NCI-H524 (cell line): ENCODE measurements at places on chromosomes 2 and 18.

GRCh38 chr2:74553892-74554819, at the start of the genes DOK1 and LOXL3:
TSS of gene DOK1 (plus strand) at chr2:74554720. CDS start at chr2:74554755, 35 bp downstream.
TSS of gene LOXL3 (minus strand) at chr2:74553942. CDS start at chr2:74552634, 1,308 bp downstream.
- DNase-seq = peak; percentile 16

DNA sequence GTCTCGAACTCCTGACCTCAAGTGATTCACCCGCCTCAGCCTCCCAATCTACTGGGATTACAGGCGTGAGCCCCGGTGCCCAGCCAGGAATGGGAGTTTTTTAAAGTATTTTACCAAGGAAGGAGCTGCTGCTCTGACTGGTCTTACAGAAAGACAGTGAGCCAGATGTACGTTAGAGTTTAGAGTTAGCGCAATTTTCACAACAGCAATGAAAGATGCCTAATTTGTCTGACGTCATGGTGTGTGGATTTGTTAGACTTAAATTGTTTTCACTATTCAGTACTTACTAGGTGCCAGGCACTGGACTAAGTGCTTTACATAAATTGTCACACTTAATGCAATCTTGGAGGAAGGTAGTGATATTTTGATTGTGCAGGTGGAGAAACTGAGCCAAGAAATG, 12.4 kb upstream of the RPL37A start:
- no peak for DNase-seq

DNA sequence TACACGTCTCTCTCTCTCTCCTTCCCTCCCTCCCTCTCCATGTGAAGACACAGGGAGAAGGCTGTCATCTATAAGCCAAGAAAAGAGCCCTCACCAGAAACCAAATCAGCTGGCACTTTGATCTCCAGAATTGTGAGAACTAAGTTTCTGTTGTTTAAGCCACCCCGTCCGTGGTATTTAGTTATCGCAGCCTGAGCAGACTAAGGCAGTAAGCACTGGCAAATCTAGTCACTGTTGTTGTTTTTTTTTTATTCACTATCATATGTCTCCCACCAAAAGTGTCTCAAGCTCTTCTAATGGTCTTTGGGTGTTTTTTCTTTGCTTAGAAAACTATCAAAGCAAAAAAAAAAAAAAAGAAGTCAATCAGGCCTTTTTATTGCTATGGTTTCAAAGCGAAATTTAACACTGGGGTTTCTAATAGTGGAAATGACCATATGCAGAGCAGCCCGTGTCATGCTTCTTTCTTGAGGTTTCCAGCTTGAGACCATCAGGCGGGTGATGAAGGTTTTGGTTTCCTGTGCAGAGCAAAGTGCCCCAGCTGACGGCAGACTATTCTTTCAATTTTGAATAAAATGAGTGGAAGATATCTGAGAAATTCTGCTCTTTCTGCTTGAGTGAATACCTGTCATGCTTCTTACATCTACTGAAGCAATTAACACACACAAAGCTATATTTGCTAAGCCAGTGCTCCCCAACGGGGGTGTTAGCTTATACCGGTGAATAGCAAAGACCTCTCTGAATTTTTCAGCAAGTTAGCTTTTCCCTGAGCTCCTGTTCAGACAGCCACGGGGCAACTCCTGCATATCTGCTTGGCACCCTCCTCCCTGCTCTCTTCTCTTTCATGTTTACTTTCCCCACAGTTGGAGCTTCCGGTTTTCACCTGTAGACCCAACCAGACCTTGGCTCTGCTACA, 394.1 kb upstream of the ATP5MC3 start:
- no peak for DNase-seq

DNA sequence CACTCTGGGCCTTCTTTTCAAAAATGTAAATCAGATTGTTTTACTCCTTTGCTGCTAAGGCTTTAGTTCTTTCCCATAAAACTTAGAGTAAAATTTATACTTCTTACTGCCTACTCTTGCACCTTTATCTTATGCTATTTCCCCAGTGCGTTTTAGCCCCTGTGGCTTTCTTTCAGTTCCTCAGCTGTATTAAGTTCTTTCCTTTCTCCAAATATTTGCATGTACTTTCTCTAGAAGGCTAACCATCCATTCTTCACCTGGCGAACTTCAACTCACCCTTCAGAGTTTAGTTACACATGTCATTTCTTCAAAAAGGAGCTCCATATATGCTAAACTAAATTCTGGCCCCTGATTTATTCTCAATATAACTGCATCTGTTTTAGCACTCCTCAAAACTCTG, 160.7 kb downstream of the FSHR start:
- no peak for DNase-seq

- no peak for DNase-seq
Observed at GRCh38 chr18:56165601-56166355, 472.6 kb downstream of the TXNL1 start.
